Tibial nerve (tissue), 4 donors: ENCODE measurements at places on chromosomes 3 and 15.

GRCh38 chr15:97706059-97706458 is 254.4 kb upstream of the ARRDC4 start:
- no peak for DNase-seq

GRCh38 chr3:89212619-89213018 is 105.2 kb downstream of the EPHA3 start:
- DNase-seq, result no peak

- DNase-seq, result no peak
Measured at GRCh38 chr15:69718436-69718835, 265.8 kb downstream of the RPLP1 start.

DNA sequence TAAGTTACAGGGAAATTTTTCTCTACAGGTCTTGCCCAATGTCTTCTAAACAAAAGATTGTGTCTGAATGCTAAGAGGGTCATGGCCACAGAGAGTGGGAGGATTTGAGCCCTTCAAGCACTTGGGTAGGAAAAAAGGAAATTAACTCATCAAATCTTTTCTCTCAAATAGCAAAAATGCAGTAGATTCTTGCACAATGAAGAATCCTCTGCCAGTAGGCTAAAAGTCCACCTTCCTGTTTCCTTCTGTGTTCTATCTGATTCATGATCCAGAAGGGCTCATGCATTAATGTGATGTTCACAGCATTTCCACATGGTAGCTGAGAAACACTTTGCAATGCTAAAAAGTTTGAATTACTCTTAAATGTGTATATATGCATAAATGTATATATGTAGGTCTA is 177.1 kb downstream of the CD47 start:
- no peak for DNase-seq

GRCh38 chr3:125317761-125318160 is 57.4 kb downstream of the ZNF148 start:
- DNase-seq, result no peak

- no peak for DNase-seq
Measured at GRCh38 chr15:49558929-49559328, 61.7 kb downstream of the FAM227B start.

DNA sequence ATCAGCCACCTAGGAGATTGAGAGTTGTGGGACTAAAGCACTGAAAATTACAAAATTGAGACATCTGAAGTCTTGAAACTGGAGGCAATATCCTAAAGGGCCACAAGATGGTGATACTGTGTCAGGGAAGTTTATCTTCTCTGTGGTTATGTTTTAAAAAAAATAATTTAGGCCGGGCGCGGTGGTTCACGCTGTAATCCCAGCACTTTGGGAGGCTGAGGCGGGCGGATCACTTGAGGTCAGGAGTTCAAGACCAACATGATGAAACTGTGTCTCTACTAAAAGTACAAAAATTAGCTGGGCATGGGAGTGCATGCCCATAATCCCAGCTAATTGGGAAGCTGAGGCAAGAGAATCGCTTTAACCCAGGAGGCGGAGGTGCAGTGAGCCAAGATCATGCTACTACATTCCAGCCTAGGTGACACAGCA is 17.9 kb upstream of the NIT2 start:
- no peak for DNase-seq

- DNase-seq, result no peak
Measured at GRCh38 chr15:49379996-49380395, 43.0 kb upstream of the FGF7 start.

DNA sequence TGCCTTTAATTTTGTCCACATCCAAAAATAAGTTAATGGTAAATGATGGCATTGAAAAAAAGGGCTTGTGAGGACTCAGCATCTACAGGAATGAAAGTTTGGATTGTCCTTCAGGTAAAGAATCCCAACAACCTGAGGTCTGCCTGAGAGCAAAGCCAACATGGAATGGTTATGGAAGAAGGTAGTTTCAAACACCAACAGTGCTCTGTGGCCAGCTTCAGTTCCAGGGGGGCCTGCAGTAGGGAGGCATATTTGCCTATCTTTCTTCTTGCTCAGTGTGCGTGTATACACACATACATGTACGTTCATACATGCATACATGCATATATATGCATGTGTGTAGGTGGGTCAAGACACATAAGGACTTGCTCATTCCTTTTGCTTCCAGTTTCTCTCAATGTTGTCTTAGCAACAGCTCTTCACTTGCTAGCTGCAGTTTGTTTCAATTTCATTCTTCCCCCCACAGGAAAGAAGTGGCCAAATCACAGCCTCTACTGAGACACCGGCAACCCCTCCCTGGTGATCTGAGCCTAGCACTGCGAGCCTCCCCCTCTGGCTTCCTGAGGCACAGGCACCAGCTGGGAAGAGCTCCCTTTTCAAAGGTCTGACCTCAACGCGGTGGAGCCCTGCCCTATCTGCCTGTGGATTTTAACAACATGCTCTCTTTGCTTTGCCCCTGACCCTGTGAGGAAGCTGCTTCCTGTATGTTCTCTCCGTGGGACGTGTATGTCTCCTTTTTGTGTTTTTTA is 146.2 kb downstream of the KLF13 start:
- no peak for DNase-seq

DNA sequence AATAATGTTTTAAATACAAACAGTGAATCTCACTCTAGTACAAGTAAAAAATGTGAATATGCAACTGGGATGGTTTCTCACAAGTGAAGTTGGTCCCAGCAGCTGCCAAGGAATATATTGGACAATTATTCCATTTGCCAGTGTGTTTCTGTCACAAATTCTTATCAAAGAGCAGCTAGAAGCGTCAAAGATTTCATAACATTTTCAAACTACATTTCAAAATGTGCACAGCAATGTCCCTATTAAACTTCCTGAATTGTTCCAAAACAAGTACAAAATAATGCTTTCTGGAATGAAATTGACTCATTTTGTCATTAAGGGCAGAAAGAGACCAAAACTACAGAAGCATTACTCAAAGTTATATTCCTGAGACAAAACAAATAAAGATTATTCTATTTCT is 38.3 kb downstream of the GPR176 start:
- DNase-seq, result no peak

- DNase-seq, result no peak
Measured at GRCh38 chr3:5520237-5520636, 332.7 kb downstream of the EDEM1 start.

GRCh38 chr3:101928890-101929289 is 79.6 kb downstream of the NFKBIZ start:
- no peak for DNase-seq

- no peak for DNase-seq
Measured at GRCh38 chr3:134838599-134838998, 43.5 kb downstream of the EPHB1 start.

DNA sequence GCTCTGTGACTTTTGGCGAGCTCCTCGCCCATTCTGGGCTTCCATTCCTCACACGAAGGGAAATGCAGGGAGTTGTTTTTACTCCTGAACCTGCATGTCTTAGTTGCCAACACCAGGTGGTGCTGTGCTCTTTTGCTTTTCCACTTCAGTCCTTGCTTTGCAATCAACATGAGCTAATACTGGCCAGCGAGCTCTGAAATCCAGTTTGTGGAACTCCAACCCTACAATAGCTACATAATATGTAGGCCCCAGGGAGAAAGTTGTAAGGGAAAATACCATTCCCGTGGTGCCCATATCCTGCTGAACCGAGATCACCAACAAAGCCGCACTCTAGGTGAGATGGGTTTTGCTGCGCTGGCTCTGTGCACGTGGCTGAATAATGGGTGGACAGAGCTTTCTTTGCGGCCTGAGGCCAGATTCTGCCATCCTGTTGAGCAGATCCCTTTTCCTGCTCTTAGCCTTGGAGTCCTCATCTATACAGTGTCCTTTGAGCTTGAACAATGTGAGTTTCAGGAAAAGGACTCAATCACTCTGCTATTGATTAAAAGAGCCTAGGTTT is 25.0 kb downstream of the LSM3 start:
- peak; percentile 60 for DNase-seq

- no peak for DNase-seq
Measured at GRCh38 chr3:194203482-194204041, 67.6 kb downstream of the HES1 start.

DNA sequence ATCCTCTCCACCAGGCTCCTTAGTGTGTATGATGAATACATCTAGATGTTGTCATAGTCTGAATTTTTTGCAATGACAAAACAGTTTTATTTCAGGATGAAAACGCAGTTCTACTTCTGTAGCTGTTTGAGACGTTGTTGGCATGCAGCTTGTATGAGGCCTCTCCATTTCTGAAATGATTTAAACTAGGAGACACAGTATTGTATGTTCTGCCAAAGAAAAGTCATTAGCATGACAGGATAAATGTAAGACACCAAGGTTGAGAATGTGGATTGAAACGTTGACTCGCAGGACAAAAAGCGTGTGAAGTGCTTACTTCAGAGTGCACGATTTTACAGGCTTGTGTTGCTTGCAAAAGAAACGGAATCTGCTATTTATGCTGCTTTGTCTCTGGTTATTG is 35.3 kb downstream of the ABHD17C start:
- DNase-seq, result no peak
